Jurkat, Clone E6-1 (cell line): ENCODE measurements at places on chromosomes 4 and X.

GRCh38 chr4:168652755-168653154, 155.9 kb downstream of the PALLD start:
- DNase-seq, result no peak

DNA sequence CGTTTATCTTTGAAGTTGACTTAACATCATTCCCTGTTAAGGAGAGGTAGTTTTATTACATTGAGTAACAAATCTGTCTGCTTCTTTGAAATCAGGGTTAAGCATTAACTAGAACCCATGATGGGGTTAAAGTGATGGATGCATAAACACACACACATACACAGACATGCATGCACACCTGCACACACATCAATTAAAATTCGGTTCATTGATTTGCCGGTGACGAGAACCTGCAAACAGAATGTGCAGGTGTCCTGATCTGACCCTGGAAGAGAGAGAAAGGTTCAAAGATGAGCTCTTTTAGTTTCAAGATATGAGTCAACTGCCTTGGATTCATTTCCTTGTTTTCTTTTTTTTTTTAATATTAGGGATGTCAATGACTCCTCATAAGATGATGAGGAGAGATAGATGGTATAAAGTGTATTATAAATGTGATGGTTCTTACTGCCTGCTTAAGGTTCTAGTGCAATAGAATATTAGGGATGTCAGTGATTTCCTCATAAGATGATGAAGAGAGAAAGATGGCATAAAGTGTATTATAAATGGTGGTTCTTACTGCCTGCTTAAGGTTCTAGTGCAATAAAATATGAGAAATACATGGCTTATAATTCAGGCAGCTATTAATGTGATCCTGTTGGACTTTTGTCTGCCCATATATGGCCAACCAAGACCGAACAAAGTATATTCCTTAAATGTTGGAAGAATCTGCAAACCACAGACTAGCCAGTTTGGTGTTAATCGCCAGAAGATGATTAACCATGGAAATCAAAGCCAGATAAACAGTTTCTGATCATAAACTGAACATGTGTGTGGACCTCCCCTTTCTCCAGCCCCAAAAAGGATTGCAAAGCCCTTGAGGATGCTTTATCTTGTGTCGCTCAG, 14.1 kb upstream of the CD99 start:
- DNase-seq, result no peak

- no peak for DNase-seq
Measured at GRCh38 chrX:72495046-72495445, 77.6 kb downstream of the HDAC8 start.

GRCh38 chr4:69718396-69719271, 41.8 kb downstream of the SULT1B1 start:
- DNase-seq, result no peak

DNA sequence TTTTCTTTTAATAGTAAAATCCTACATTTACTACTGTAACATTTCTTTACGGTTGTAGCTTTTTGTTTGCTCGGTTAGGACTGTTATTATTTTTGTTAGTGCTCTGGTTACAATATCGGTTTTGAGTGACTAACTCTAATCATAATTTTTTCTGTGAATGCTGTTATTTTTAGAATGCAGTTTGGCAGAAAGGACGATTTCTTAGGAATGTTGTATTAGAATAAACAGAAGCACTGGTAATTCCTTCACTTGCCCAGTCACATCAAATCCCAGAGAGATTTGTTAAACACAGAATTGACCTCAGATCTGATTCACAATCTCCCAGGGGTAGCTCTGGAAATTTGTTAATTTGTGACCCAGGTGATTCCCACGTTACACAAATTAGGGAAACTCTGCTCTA, 21.7 kb downstream of the DDIT4L start:
- no peak for DNase-seq

DNA sequence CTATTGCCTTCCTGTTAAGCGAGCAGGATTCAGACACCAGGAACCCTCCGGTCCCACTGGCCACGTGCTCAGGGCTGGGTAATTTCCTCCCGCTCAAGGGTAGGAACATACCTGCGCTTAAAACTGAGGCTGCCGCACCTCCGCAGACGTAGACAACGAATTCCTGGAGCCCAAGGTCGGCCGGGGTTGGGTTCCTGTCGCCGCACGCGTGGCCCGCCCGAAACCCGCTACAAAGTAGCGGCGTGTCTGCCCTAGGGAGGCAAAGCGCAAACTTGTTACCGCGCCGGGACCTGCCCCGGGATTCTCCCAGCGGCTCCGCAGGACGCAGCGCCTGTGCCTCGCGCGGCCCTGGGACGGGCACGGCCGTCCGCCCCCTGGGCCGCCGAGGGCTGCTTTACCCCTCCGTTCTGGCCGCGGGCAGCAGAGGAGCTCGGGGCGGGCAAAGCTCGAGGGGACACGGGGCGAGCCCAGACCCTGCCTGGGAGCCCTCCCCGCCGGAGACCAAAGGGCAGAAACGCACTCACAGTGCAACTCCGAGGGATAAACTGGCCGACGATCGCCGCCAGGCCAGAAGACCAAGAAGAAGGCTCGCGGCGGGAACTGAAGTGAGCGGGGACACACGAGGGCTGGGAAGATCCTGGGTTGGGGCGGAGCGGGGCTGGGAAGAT, at the start of gene ERVMER34-1:
TSS of gene ERVMER34-1 (minus strand) at position 607 of the 668 bp plus-strand sequence. CDS start 5,905 bp downstream, outside the sequence.
- no peak for DNase-seq

DNA sequence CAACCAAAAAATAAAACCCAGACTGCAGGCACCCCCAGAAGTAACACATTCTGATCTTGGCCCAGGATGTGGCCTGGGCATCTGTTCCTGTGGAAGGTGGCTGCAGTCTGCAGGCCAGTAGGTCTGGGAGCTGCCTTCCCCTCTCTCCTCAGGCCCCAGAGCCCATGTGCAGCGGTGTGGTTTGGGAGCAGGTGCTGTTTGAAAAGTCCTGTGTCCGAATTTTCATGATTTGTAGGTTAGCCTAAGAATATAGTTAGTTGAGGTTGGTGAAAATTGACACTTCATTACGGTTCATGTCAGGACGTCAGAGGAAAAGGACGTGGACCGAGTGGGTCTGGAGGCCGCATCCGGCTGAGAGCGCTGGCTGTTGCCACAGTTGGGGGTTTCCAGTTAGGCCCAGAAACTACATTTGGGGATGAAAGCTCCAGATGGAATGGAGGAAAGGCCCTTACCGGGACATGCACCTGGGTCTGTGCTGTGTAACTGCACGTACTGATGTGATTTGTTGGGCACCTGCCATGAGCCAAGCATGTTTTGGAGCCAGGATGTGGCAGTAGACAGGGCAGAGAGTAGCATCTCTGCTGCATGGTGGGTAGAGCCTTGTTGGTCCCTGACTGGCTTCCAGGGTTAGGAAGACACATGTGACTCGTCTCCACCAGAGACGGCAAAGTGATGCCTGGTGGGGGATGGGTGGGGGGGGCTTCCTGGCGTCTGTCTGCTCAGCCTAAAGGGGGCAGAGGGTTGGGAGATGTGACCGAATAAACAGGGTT, 21.7 kb upstream of the HGFAC start:
- no peak for DNase-seq

GRCh38 chrX:66015900-66016689, 23.8 kb downstream of the VSIG4 start:
- DNase-seq, result no peak

DNA sequence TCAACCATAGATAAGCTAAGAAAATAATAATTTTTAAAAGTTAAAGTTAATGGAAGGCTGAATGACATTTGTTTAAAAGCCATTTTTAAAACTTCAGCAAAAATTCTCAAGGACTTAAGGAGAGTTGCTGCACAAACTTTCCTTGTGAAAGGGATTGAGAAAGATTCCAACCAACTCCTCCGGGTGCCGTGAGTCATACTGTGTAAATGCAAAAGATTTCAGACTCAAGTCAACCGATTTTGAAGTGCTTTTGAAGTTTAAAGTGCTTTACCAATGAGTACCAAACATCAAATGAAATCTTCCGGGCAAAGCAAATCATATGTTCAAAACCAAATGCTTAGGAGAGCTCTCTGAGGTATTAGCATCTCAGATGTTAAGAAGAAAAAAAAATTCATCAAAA, 31.4 kb downstream of the VCX2 start:
- no peak for DNase-seq

DNA sequence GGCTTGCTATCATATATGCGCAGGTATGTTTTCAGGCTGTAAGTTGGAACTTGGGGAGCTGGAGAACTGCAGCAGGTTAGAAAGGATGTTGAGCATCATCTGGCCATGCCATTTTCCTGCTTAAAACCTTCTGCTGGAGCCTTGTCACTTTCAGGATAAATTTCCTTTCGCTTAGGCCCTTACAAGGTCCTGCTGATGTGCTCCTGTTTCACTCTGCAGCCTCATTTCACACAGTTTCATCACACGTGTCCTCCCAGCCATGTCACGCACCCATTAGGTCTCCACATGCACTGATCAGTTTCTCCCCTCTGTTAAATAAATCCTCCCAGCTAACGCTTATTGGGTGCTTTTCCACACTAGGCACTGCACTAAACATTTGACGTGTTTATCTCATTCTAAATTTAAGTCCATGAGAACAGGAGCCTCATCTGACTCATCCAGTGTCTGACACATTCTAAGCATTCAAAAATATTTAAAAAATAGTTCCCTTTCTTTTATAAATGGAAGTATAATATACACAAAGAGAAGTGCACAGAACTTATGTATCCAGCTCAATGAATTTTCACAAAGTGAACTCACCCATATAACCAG, 14.5 kb downstream of the SOD3 start:
- no peak for DNase-seq

DNA sequence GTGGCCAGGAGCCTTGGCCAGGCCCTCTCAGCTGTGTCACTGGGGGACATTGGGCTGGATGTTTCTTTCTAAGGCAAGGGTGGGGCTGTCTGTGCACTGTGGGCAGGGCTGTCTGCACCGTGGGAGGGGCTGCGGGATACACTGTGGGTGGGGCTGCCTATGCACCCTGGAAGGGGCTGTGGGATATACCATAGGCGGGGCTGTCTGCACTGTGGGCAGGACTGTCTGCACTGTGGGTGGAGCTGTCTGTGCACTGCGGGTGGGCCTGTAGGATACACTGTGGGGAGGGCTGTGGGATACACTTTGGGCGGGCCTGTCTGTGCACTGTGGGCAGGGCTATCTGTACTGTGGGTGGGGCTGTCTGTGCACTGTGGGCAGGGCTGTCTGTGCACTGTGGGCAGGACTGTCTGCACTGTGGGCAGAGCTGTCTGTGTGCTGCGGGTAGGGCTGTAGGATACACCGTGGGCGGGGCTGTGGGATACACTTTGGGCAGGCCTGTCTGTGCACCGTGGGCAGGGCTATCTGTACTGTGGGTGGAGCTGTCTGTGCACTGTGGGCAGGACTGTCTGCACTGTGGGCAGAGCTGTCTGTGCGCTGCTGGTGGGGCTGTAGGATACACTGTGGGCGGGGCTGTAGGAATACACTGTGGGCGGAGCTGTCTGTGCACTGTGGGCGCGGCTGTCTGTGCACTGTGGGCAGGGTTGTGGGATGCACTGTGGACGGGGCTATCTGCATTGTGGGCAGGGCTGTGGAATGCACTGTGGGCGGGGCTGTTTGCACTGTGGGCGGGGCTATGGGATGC, 31.1 kb downstream of the ACOX3 start:
- peak; percentile 77 for DNase-seq

DNA sequence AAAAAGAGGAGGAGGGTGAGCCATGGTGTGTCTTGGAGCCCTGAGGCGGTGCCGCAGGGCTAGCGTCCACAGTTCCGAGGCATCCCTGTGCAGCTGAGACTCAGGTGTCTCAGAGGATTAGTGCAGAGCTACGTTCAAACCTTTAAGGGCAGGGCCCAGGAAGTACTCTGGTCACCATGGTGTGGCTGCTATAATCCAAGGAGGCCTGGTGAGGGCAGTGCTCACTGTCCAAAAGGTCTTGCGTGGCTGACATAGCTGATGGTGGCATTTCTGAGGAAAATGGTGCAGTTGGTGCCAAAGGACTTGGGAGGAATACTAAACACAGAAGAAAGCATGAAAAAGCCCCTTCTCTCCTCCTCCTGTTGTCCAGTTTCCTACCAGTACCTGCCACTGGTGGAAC, 146.9 kb downstream of the DCHS2 start:
- no peak for DNase-seq

DNA sequence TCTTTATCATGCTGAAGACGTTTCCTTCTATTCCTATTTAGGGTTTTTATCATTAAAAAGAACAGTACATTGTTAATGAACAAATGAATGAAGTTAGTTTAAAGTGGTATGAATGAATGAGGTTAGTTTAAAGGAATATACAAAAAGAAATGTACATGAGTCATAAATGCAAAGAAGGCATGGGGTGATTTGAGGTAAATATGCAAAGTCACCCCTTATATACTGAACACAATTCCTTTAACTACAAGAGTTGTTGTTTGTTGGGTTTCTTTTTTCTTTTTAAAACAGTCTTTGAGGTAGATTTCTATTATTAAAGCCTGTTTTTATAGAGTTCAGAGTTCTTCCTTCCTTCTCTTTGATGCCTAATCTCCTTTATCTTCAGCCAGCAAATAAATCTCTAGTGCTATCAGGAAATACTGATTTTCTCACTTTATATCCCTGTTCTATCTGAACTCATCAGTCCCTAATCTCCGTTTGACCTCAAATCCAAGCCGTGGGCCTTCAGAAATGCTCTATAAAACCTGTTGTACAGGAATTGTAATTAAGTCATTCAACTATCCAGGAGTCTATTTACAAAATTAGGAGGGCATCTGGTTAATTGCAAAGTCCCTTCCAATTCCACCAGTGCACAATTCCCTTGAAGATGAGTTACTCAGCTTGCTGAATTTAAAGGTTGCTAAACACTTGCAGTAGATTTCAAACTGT, 31.6 kb upstream of the ABCG2 start:
- DNase-seq, result no peak

GRCh38 chrX:12972243-12972642, 2.7 kb upstream of the TMSB4X start:
- DNase-seq, result no peak

- no peak for DNase-seq
Measured at GRCh38 chr4:79621061-79621460, 213.0 kb upstream of the GK2 start.

- DNase-seq, result no peak
Measured at GRCh38 chr4:189409158-189409557, 531.5 kb upstream of the FRG1 start.
